ENCODE measurements at places on chromosomes 5 and 9. TPM values are rescaled to one million over a fixed set of nuclear protein-coding genes. Genes with fewer than 3 reads are reported as not detected.

SPINK4 gene
- not detected for total RNA-seq

GRCh38 chr9:116767219-116767618 lies 80.1 kb downstream of the TRIM32 start:
- DNase-seq: no peak

SCGB3A2 gene
- 62.5 TPM for total RNA-seq

DNA sequence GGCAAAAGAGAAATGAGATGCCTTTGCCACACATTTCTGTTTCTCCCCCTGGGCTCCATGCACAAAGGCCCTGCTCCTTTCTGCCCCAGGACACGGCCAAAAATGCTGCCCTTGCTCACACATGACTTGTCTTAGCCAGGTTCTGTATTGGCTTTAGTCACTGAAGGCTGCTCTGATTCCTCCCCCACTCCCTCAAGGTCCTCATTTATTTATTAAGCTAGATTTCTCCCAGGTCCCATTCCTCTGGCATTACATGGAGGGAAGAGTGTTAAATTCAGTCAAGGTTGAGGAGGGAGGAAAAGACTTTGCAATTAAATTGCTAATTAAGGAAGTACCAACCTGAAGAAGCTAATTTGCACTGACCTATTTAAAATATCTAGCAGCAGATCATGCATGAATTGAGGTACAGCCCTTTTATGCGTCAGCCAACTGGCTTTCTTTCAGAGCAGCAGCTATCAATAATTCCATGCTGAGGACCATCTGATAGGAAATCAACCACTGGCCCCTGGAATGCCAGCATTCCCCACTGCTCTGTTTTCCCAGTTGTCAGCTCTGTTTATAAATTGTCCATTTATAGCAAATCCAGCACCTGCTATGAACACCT lies 81.2 kb upstream of the MAP3K1 start:
- DNase-seq: no peak

GRCh38 chr9:114156657-114157421 lies 1.5 kb downstream of the COL27A1 start:
- peak; percentile 55 for DNase-seq

DNA sequence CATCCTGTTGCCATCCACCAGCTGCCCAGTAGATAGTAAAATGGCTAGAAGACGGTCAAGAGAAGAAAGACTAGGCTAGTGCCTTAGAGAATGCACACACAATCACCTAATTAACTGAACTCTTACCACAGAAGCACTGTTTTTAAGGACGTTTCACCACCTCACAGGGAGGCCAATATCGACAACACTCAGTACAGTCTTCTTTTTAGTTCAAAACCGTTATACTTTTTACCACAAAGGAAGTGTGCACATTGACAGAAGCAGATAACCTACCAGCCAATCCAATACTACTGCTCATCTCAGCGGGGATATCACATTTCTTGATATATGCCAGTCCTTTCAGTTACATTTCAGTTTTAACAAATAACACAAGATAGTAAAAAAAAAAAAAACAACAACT lies 122.3 kb downstream of the GNAQ start:
- DNase-seq: no peak

NKD2 gene
- 7.7 TPM for total RNA-seq

GRCh38 chr5:139809331-139809810 lies 13.8 kb downstream of the PSD2 start:
- no peak for DNase-seq

DNA sequence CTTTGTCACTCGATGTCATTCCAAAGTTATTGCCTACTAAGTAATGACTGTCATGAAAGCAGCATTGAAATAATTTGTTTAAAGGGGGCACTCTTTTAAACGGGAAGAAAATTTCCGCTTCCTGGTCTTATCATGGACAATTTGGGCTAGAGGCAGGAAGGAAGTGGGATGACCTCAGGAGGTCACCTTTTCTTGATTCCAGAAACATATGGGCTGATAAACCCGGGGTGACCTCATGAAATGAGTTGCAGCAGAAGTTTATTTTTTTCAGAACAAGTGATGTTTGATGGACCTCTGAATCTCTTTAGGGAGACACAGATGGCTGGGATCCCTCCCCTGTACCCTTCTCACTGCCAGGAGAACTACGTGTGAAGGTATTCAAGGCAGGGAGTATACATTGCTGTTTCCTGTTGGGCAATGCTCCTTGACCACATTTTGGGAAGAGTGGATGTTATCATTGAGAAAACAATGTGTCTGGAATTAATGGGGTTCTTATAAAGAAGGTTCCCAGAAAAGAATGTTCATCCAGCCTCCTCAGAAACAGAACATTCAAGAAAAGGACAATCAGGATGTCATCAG lies 11.3 kb downstream of the TLR4 start:
- DNase-seq: no peak

- no peak for DNase-seq
These were observed 18.8 kb downstream of the NANS start for GRCh38 chr9:98075332-98075805.

RELL2 gene
- total RNA-seq: 11.1 TPM

- DNase-seq: no peak
These were observed 506.9 kb downstream of the TLE1 start for GRCh38 chr9:81182431-81182830.

- no peak for DNase-seq
These were observed 152.7 kb upstream of the POC5 start for GRCh38 chr5:75869891-75870290.

DNA sequence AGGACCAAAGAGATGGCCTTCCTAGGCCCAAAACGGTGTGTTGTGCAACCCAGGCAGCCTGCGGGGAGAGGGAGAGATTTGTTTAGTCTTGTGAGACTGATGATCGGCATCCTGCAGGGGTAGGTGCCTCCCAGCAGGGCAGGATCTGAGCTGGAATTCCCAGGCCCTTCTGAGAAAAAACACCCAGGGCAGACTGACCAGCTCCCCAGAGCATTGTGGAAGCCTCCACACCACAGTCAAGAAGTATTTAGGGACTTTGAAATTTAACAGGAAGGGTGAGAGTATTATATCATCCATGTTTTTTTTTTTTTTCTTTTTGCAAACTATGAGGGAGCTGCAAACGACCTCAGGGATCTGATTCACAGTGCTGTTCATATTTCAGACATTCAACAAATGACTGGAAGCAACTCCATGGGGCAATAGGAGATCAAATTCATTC lies 104.5 kb upstream of the LHFPL2 start:
- no peak for DNase-seq

MARCOL gene
- total RNA-seq: not detected

DNA sequence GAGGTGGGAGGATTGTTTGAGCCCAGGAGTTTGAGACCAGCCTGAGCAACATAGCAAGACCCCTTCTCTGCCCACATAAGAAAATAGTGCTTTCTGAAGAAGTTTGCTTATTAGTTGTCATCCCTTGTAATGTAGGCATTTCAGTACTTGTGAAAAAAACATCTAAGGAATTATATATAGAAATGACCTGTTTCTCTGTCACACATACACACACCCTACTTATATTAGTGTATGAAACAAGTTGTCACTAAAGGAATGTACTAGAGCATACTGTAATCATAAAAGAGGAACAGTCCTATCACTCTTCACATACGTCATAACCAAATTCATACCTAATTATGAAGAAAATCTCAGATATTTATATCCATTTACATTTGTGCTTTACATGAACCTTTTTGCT lies 122.0 kb downstream of the NIPBL start:
- DNase-seq: no peak

DNA sequence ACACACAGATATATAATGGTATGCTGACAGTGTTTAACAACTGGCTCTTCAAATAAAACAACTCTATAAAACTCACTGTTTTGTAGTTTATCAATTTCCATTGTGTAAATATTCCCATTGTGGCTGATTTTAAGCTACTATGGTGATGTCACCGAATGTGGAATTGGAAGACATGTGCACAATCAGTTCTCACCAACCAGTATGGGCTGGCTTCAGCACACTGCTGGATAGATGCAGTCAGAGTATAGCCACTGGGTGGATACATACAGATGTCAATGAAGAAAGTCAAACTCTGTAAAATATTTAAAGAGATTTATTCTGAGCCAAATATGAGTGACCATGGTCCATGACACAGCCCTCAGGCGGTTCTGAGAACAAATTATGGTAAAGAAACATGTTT lies 475.9 kb upstream of the SMARCA2 start:
- DNase-seq: no peak

DNA sequence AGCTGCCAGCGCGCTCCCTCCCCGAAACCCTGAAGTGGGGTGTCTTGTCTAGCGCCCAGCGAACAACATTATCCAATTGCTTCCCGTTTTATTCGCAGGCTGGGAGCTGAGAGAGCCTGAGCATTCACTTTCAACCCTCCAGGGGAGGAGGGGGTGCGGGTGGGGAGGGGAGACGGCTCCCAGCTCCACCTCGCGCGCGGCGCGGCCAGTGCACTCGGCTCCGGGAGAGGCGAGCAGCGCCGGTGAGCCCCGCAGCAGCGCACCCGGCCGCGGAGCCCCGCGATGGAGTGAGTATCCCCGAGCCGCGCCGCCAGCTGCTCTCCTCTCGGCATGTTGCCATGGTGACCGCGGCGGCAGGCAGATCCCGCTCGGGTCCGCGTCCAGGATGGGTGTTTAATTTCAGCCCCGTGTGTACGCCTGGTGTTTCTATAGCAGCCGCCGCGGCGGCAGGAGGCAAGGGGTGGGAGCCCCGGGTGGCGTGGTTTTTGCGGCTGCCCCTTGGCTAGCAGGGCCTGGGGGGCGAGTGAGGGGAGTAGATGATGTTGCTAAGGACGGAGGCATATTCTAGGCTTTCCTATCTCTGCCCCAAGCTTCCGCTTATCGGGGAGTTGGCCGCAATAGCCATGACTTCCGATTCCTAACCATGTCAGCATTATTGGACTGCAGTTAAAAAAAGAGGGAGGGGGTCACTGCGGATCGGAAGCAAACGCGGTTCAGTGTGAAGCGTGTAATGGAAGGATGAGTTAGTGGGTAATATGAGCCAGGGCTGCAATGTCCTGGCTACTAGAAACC lies 139.2 kb upstream of the PALM2AKAP2 start:
- peak; percentile 62 for DNase-seq

SLC46A2 gene
- not detected for total RNA-seq

- DNase-seq: no peak
These were observed 845.2 kb upstream of the CDH10 start for GRCh38 chr5:25489834-25490538.

All from H9 (cell line).